NCI-H1436 (cell line): ENCODE measurements at places on chromosomes 13 and 19.
A peak's percentile ranks its signal among the peaks of the same experiment; 100 is the strongest.

- DNase-seq: no peak
Observed at GRCh38 chr13:108268466-108269112, 929 bp upstream of the TNFSF13B start.

DNA sequence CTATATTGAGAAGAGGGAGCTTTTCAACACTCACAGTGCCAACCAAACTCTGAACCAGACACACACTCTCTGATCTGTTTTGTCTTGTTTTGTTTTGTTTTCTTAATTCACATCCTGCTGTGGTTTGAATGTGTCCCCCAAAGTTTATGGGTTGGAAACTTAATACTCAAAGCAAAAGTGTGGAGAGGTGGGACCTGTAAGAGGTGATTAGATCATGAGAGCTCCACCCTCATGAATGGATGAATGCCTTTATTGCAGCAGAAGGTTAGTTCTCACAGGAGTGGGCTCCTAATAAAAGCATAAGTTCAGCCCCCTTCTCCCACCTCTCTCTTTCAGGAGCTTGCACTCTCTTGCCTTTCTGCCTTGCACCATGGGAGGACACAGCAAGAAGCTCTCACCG lies 957.1 kb downstream of the PCDH9 start:
- no peak for DNase-seq

DNA sequence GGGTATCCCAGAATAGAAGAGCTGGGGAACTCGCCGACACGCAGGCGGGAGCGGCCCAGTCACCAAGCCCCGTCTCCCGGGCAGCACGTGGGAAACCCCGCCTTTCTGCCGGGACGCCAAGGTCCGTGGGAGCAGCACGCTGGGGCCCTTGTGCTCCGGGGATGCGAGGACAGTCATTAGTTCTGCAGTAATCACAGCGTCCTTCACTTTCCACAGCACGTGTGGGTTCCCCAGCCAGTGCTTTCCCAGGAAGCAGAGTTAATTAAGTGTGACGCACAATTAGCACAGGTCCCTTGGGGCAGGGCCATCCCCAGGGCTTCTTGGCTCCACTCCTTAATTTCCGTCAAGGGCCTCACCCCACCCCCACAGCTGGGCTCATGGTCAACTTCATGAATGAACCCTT lies 64.3 kb upstream of the C13orf46 start:
- DNase-seq: no peak

GRCh38 chr19:1825909-1826556 lies 14.0 kb upstream of the ATP8B3 start:
- peak; percentile 67 for DNase-seq

DNA sequence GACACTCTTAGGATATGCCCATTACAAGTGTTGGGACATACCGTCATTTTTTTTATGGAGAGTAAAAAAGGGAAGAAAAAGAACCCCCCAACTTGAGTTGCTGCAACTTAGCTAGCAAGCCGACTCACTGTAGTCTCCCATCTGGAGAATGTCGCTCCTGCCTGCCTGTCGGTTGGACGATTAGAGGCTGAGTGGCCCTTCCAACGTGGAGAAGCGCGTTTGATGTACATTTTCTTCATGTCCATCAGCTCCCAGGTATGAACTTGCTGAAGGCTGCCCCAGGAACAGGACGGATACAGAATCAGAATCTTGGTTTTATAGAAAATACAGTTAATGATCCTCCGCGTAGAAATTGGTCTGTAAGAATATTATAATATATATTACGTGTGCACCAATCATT lies 189.0 kb upstream of the SOX1 start:
- no peak for DNase-seq

GRCh38 chr19:31283701-31284100 lies 65.5 kb downstream of the TSHZ3 start:
- no peak for DNase-seq

GRCh38 chr13:35767256-35767976 lies 290.9 kb upstream of the MAB21L1 start:
- no peak for DNase-seq

GRCh38 chr13:109989686-109990085 lies 203.3 kb upstream of the IRS2 start:
- DNase-seq: no peak

DNA sequence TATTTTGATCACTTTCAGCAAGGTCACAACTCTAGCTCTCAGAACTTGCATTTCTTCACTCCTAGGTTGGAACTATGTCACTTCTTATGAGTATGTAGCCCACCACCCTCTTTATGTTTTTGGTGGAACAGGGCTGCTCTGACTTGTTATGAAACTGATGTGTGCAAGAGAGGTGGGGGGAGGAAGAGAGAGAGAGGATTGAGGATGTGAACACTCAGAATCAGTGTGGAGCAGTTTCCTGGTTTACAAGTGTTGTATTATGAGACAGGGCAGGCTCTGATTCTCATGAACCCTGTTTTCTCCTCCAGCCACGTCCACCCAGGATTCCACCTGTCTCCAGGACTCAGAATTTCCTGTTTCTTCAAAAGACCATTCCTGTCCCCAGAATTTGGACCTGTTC lies 16.1 kb downstream of the ZNF317 start:
- DNase-seq: no peak

GRCh38 chr13:93771782-93772181 lies 545.2 kb downstream of the GPC6 start:
- no peak for DNase-seq

DNA sequence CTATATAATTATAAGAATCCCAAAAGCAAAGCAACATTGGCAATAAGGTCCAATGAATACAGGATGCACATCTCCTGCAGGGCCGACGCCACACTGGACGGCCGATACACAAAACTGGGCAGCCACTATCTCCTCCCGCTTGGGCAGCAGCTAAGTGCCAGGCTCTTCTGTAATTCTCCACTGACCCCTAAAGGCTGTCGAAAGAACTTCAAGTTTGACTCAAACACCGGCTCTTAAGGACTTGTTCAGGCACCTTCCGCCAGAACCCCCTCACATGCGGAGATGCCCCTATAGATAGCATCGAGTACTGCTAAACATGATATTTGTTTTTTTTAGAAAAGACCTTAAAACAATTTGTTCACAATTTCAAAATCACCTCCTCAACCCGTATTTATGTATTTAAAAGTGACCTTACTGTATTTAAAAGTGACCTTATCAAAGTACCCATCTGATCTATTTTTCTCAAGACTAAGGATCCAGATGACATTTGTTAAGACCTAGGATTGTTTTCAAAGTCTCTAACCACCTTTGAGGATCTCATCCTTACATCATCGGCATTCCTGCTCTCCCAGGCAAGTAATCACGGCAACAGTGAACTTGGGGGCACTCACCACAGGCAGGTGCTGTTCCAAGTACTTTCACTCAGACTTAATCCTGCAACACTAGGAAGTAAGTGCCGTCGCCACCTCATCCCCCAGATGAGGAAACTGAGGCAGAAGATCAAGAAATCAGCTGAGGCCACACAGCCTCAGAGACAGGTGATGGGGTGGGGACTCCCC lies 77.8 kb downstream of the TUBGCP3 start:
- DNase-seq: peak; percentile 6

GRCh38 chr19:3477951-3478350 lies 2.4 kb downstream of the SMIM24 start:
- DNase-seq: no peak

DNA sequence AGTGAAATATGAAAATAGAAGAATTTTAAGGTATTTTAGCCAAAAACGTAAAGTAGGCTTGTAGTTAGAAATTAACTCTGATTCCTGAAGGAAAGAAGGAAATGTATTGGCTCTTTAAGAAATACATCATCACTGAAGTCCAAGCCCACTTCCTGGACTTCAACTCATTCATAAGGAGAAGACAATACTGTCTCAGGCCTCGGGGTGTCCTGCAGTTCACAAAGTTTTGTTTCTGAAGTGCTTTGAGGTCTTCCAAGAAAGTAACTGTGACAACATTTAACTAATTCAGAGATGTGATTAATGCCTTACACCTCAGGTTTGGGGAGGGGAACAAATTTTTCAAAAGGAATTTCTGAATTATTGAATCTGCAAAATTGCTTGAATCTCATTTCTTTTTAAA lies 65.8 kb upstream of the STARD13 start:
- DNase-seq: no peak

DNA sequence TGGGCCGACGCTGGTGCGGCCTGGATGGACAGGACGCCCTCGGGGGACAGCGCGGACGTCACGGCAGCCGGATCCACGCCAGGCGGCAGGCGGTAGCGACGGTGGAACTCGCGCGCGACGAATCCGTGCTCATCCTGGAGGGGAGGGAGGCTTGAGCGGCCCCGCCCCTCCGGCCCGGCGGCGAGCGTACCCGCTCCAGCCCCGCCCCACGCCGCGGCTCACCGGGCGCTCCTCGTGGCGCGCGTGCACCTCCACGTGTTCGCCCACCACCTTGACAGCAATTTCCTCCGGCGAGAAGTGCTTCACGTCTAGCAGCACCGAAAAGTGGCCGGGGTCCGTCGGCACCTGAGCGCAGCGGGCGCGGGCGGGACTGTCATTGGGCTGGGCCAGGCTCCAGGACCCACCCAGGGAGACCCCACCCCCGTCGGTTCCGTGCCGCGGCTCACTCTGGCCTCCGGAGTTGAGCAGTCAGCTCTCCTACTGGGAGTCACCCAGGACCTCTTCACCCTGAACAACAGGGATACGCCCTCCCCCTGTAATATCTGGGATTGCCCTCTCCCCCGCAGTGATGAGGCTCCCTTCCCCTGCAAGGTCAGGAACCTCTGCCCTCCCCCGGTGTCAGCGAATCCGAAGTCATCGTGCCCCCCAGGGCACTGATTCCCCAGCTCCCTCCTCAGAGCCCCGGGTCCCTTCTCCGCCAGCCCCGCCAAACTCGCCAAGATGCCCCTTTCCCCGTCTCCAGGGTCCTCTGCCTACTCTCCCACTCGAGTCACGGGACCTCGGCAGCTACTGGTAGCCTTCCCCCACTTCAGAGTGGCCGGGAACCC lies 1.1 kb downstream of the HSPB6 start:
- no peak for DNase-seq

GRCh38 chr13:56837161-56837560 lies 303.6 kb upstream of the PRR20A start:
- DNase-seq: no peak

- no peak for DNase-seq
Observed at GRCh38 chr13:34849406-34849805, 92.7 kb upstream of the NBEA start.

GRCh38 chr19:53951436-53951835 lies 11.3 kb upstream of the CACNG8 start:
- DNase-seq: no peak

- no peak for DNase-seq
Observed at GRCh38 chr19:47111006-47111621, 2.5 kb downstream of the ZC3H4 start.

- no peak for DNase-seq
Observed at GRCh38 chr13:99028890-99029289, 51.0 kb upstream of the DOCK9 start.

DNA sequence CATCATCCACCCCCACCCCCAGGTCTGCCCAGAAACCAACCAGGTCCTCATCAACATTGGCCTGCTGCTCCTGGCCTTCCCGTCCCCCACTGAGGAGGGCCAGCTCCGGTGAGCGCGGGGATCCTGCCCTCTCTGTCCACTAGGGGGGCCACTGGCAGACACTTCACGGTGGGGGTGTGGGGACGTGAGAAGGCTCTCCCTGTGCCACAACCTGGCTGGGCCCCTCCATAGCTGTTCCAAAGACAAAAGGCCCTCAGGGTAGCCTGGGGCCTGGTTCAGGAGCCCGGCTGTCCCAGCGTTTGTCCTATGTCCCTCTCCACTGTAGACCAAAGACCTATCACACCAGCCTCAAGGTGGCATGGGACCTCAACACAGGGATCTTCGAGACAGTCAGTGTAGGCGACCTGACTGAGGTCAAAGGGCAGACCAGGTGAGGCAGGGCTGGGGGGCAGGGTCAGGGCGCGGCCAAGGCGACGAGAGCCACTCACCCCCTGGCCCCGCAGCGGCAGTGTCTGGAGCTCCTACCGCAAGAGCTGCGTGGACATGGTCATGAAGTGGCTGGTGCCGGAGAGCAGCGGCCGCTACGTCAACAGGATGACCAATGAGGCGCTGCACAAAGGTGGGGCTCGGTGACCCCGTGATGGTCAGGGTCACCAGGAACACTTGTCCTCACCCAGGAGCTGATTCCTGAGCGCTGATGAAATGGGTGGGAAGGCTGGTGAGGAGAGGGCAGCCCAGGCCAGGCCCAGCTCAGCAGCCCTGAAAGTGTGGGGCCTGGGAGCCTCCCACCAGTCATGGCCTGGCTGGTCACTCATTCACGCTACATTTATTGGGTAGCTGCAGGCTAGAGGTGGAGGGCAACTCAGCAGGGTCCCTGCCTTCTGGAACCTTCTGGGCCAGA lies 7.9 kb downstream of the DCAF15 start:
- DNase-seq: no peak

DNA sequence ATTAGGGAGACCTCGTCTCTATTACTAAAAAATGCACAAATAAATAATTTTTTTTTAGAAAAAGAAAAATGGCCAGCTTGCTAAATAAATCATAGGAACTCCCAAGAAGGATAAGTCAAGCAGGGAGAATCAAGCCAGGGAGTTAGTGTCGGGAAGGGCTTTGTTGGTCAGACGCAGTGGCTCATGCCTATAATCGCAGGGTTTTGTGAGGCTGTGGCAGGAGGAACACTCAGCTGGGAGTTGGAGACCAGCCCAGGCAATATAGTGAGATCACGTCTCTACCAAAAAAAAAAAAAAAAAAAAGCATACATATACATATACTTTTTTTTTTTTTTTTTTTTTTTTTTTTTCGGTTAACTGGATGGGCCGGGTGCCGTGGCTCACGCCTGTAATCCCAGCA lies 9.0 kb downstream of the NACC1 start:
- no peak for DNase-seq

DNA sequence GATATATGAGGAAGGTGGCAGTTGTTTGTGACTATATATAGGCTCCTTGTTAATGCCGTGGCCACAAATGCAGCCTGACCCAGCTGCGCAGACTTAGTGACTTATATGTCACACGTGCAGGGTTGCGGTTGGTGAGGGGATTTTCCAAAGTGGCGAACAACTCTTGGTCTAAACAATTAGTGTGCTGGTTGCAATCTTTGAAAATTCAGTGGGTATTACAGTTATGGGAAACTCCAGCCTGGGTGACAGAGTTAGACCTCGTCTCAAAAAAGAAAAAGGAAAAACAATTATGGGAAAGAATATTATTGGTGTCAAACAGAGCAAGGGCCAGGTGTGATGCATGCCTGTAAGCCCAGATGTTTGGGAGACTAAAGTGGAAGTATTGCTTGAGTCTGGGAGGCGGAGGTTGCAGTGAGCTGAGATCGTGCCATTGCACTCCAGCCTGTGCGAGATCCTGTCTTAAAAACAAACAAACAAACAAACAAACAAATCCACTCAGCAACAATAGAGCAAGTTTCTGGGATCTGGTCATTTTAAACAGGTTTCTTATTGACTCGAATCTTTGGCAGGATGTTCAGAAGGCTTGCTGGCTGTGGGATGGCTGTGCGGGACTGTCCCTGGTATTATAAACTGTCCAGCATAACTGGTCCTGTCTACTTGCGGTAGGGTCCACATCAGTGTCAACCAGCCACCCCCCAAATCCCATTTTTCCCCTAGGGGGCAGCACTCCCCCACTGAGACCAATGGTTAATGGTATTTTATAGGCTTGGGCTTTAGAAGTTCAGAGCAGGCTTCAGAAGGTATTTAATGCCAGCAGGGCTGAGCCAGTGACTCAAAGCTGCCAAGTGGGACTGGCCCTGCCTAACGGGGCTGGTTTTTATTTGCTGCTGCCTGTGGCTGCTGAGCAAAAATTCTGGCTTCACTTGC lies 15.4 kb downstream of the RELB start:
- peak; percentile 29 for DNase-seq

GRCh38 chr13:90477216-90477615 lies 870.3 kb upstream of the MIR17HG start:
- DNase-seq: no peak

- no peak for DNase-seq
Observed at GRCh38 chr19:50162988-50163387, at the start of gene IZUMO2. Gene IZUMO2 (minus strand): TSS chr19:50163281. CDS start chr19:50163194, 87 bp downstream.

- no peak for DNase-seq
Observed at GRCh38 chr13:74101436-74101835, 32.8 kb downstream of the KLF12 start.
